ENCODE measurements at places on chromosomes 4 and X.

DNA sequence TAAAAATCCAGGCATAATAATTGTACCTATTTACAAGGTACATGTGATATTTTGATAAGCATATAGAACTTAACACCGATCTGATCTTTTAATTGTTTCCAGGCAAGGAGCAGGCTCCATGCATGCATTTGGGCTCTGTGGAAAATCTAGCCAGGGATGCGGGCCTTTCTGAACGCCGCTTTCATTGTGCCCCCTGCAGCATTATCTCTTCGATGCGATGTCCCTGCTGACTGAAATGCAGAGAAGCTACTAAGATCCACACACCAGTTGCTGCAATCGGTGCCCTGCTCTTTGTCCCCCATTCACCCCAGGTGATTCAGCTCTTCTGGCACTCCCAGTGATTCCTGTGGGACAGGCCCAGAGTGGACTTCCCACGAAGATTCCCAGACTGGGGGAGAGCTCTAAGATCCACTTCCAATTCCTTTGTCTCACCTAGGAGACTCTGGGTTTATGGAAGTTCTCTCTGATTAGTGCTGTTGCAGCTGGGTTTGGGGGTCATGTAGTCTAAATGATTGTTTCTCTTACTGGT lies 254.3 kb upstream of the AGA start:
- no peak for DNase-seq

DNA sequence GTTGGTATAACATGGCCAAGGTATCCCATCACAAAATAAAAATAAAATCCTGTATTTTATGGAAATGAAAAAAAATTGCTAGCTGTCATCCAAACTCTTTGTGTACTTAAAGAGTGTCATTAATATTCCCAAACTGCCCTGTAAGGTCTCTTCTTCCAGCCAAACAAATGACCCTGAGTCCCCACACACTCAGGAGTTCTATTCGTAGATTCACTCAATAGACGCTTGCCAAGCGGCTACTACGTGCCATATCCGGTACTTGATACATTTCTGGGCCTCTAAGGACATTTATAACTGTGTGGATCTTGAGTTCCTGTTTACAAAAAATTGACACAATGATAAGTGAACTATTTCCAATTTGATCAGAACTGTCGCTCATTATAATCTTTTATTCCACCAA lies 245.1 kb downstream of the SCFD2 start:
- DNase-seq = no peak

GRCh38 chr4:53695540-53696463 lies 104.5 kb upstream of the LNX1 start:
- DNase-seq = no peak

- no peak for DNase-seq
Observed at GRCh38 chr4:164892018-164892417, 15.0 kb downstream of the APELA start.

DNA sequence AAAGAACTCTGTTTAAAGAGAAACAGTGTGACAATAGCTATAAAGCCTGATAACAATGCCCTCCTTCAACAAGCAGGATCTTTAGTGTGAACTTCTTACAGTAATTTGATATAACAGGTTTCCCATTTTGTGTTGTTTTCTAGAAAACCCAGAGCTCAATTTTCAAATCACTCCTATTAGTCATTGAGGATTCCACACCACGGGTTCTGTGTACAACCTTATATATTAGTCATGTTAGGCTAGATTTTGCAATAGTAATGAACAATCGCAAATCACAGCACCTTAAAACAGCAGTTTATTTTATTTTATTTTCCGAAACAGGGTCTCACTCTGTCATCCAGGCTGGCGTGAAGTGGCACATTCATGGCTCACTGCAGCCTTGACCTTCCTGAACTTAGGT lies 1020.9 kb upstream of the INTU start:
- DNase-seq = peak; percentile 37

DNA sequence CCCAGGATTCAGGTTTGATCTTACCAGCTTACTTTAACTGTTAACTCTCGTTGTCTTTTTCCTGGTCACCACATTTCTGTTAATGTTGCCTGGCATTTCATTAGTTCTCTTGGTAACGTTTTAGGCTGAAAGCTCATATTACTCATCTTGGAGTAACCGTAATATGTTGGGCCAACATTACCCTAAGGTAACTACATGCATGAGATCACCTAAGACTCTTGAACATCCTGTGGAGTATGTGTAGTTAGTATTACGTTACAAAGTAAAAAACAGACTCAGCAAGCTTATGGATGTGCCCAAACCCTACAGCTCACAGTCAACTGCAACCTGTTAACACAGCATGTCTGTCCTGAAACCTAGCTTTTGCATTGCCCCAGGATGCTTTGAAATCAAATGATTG lies 203.3 kb upstream of the HS3ST1 start:
- no peak for DNase-seq

- DNase-seq = no peak
Observed at GRCh38 chr4:173379929-173380328, 9.2 kb downstream of the SAP30 start.

DNA sequence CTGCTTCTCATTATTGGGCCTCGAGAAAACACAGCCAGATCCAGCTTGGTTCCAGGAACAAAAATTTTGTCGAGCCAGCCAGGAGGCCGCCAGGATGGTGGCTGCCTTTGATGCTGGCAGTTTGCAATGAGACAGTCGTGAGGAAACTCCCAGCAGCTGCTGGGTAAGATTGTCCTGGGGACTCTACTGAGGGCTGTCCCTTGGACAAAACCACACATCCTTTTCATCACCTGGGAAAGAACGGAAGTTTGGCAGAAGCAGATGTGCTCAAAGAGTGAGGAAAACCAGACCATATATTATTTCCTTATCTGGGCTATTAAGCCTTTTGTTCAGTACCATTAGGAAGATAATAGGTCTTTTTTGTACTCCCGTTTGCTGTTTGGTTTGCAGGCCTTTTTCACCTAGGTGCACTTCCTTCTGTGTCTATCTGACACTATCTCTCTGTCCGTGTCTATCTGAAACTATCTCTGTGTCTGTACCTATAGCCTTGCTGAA lies 13.4 kb upstream of the PAPSS1 start:
- DNase-seq = peak; percentile 25

DNA sequence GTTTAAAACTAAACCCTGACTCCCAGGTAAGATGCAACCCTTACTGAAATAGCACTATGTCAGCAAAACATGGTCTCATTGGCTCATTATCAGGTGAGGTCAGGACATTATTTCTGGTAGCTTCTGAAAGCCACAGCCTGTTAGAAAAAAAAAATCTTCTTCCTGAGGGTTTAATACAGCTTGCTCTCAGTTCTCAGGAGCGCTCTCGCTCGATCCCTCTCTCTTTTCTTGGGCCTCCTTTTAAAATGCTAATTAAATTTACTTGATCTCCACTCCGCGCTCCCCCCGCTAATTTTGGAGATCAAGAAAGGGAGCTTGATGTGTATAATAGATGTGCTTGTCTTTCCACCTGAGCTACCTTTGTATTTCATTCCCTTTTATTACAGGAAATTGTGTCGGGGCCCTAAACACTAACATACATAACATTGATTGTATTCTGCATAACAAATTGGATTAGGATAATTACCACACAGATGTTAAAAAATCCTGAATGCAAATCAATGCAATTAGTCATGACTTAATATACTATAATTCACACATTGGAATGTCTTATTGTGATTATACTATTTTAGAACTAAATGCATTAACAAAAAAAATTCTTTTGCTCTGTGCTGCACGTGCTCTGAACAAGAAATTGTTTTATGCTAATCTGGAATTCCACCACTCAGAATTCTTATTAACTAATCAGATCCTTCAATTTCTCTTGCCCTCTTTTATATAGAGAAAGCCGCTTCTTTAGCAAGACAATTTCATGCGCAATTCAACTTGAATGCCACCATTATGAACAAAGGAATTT lies 101.6 kb upstream of the TEX13D start:
- no peak for DNase-seq

- no peak for DNase-seq
Observed at GRCh38 chr4:164251257-164251656, 502.7 kb upstream of the SMIM31 start.

DNA sequence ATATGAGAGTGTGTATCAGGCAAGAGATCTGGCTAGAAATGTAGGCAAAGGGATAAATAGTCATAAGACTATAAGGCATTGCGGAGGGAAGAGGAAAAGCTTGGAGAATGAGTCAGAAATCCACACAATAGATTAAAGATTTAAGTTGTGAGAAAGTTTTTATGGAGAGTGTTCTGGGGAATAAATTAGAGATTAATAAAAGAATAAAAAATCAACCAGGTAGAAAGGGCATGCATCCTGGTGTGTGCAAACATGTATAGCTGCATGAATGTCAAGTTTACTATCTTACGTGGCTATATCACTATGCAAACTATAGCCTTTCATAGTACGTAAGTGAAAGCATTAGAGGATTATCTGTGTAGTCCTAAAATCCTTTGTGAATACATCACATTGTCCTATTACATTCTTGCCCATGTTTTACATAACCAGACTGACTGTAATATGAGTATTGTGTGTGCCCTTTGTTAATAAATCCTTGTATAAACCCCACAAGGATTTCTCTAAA lies 36.9 kb downstream of the SNCA start:
- DNase-seq = no peak

GRCh38 chrX:76109654-76110053 lies 63.2 kb upstream of the PBDC1 start:
- DNase-seq = no peak

GRCh38 chr4:146585761-146586333 lies 52.8 kb upstream of the POU4F2 start:
- DNase-seq = peak; percentile 77

GRCh38 chr4:25915353-25915705 lies 1.3 kb downstream of the SMIM20 start:
- DNase-seq = peak; percentile 34

GRCh38 chr4:27145597-27145996 lies 285.0 kb downstream of the STIM2 start:
- no peak for DNase-seq

DNA sequence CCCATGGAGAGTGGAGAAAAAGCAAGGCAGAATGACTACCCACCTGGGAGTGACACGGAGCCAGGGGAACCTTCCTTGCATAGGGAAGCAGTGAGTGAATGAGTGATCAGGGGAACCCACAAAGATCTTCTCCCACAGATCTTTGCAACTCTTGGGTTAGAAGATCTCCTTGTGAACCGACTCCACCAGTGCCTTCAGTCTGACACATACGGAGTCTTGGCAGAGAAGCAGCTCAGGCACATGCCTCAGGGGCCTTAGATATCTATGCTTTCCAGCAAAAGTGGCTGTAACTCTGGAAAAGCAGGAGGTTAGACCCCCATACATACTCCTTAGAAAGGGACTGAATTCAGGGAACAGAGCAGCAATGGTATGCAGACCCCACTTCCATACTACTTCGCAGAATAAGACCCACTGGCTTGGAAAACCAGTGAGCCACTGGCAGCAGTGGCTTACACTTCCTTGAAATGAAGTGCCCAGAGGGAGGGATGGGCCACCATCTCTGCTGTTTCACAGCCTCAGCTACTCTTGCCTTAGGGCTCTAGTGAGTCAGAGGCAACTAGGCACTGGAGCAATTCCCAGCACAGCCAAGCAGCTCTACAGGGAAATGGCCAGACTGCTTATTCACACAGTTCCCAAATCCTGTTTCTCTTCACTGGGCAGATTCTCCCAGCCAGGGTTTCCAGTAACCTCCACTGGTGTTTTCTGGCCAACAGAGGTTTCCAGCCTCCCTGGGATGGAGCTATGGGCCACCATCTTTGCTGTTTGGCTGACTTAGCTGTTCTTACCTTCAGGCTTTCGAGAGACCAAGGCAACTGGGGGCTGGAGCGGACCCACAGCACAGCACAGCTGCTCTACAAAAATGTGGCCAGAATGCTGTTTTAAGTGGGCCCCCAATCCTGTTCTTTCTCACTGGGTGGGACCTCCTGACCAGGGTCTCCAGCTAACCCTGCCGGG lies 82.8 kb upstream of the TCEAL2 start:
- DNase-seq = no peak

DNA sequence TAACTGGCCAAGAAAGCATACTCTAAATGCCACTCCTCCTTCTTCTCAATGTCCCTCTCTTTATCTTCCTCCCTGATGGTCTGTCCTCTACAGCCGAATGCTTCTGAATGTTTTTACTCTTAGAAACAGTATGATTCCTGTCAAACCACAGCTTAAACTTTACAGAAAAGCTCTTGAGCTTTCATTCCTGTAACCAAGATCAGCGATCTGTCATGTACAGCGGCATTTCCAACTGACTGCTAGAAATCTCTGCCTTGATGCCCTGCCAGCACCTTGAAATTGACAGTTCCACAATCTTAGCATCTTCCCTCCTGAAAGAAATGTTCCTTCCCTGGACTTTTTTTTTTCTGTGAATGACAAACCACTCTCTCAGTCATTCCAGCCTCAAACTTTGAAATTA lies 11.5 kb upstream of the GATB start:
- DNase-seq = no peak

GRCh38 chr4:188175288-188175687 lies 36.0 kb downstream of the TRIML1 start:
- no peak for DNase-seq

DNA sequence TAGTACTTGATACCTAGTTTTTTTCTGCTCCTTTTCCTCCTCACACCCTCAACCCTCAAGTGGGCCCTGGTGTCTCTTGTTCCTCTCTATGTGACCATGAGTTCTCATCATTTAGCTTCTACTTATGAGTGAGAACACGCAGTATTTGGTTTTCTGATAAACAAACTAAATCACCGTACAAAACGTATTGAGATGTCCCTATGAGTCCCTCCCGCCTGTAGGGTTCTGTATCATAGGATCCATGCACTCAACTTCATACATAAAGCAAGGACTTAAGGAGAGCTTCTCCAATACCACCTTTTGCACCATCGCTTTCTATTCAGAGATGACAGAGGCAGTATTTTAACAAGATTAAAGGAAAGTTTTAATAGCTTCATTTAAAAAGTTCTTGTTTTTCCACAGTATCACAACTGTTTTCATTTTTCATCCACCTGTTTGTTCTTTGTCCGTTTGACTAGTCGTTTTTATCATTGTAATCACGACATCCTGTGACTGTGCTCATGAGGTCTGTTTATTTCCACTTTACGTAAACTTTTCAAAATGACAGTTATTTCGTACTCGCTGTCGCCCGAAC lies 457 bp upstream of the RAB9A start:
- DNase-seq = no peak

- no peak for DNase-seq
Observed at GRCh38 chr4:120630427-120630826, 292.1 kb downstream of the PRDM5 start.

- no peak for DNase-seq
Observed at GRCh38 chrX:39873117-39873516, 224.6 kb downstream of the BCOR start.

- no peak for DNase-seq
Observed at GRCh38 chr4:9816285-9816684, 34.9 kb downstream of the DRD5 start.
